NCI-H1092 treated with DMSO at 0.1 percent for 48 hours (cell line): ENCODE measurements at places on chromosomes 1 and 21.

DNA sequence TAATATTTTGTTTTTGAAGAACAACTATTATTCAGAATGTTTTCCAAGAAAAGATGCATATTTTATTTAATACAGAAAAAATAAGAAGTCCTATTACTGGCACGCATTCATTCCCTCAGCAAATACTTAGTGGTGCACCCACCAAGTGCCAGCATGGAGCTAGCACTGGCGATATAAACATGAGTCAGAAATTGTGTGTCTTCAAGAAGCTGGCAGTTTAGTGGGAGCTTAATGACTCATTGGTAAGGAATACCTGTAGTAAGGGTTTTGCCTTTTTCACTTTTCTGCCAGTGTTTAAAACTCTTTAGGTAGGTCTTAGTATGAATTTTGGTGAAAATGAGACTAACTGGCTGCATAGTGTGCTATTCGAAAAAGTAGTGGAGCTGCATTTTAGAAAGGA, 6.3 kb downstream of the MAGI3 start:
- no peak for DNase-seq

GRCh38 chr21:25567472-25567871, 39.8 kb downstream of the MRPL39 start:
- DNase-seq: no peak

DNA sequence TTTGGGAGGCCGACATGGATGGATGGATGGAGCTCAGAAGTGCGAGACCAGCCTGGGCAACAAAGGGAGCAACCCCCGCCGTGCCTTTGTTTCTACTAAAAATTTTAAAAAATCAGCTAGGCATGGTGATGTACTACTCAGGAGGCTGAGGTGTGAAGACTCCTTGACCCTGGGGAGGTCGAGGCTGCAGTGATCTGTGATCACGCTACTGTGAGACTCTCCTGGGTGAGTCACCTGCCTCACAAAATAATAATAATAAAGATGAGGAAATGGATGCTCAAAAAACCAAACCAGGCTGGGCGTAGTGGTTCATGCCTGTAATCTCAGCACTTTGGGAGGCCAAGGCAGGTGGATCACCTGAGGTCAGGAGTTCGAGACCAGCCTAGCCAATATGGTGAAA, 19.2 kb downstream of the DSTYK start:
- no peak for DNase-seq

DNA sequence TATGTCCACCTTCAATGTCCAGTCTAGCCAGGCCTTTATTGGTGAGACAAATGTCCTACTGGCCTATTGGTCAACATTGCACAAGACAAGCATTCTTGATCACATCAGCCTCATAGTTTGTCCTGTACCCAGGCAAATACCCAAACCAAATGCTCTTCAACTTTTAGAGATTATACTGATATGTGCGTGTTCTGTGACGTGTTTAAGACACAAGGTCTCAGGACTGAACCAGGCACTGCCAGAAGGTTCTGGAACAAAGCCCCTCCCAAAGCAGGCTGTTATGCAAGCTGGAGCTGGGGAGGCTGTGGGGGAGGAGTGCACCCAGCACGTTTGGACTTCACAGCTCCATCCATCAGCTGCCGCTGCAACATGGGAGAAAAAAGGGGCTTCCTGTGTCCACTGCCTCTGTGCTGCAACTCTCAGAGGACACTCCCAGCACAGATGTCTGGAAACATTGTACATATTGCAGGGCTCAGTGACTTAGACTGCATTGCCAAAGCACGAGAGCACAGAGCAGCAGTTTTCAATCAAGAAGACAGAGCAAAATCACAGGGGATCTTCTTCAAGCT, 45.9 kb downstream of the NID1 start:
- no peak for DNase-seq

DNA sequence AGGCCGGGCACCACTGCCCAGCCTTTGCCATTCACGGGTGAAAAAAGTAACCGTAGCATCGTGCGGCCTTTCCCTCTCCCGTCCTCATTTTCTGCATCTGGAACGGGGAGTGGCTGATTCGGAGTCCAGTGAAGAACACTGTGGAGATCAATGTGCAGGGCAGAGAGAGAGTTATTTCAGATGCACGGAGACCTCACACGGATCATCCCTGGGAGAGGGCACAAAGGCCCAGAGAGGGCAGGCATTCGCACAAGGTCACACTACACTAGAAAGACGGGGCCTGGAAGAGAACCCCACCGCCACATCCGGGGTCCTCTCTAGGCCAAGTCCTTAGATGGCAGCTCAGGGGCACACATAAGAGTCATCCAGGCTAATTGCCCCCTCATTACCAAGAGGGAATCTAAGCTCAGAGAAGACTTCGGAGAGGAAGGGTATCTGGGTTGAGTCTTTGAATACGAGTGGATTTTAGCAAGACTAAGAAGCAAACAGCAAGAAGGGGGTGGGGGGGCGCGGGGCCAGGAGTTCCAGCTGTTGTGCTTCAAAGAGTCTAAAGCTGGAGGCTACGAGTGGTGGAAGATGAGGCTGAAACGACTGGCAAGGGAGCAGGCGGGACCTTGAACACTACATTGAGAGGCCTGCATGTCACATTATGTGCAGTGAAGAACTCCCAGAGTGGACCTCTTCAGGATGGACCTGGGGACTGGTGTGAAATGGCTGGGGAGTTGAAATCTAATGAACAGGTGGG, 857 bp downstream of the GPX7 start:
- peak; percentile 3 for DNase-seq

- no peak for DNase-seq
Observed at GRCh38 chr1:172960019-172960418, 90.7 kb downstream of the TNFSF18 start.

DNA sequence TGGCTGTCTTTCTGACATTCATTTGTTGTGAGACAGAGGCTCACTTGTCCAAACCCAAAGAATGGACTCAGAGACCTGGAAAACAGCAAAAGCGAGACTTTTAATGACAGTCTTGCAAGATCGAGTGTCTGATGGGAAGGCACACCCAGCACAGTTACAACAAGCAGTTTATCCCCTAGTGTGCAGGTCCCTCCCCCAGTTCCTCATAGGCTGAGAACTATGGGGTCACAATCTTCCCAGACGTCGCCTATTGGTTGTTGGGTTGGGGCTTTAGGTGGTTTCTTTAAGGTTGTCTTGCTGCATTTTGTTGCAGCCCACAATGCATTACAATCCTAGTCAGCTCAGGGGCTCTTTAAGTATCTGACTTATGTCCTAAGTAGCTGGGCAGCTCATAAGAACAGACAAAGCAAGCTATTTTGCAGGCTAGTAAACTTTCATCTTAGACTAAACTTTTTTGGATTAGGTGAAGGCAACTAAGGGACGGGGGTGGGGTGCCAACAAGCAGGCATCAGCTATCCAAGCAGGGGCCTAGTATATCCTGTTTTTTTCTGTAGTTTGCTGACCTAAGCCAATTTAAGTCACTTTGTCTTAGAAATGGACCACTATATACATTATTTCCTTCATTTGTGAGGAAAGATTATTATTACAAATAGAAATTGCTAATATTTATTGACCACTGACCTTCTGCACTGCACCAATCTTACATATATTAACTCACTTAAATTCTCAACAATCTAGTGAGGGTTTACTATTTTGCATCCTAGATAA, 151.8 kb downstream of the SETD4 start:
- no peak for DNase-seq

DNA sequence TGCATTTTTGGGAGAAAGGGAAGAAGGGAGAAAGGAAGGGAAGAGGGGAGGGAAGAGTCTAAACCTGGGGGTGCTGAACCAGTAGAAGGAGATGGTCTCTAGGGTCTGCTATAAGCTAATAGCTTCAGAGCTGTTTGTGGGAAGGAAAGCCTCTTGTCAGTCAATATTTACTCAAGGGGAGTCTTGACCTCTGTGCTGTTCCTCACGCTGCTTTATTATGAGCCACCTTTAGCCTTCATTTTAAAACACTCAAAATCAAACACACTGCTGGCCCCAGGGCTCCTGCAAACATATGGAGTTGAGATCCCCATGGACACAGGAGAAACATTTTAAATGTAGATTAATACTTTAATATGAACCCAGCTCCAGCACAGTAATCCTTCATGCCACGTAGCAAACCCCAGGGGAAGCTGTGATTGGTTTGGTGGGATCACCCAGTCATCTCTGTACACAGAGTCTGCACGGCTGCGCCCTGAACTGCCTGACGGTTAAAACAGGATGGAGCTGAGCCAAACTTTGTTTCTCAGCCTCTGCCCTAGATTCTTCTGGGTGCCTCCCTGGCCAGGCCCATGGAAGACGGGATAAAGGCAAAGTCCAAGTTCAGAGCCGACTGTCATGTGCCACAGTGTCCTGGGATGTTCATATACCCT, 40.2 kb upstream of the VWA5B1 start:
- peak; percentile 95 for DNase-seq

DNA sequence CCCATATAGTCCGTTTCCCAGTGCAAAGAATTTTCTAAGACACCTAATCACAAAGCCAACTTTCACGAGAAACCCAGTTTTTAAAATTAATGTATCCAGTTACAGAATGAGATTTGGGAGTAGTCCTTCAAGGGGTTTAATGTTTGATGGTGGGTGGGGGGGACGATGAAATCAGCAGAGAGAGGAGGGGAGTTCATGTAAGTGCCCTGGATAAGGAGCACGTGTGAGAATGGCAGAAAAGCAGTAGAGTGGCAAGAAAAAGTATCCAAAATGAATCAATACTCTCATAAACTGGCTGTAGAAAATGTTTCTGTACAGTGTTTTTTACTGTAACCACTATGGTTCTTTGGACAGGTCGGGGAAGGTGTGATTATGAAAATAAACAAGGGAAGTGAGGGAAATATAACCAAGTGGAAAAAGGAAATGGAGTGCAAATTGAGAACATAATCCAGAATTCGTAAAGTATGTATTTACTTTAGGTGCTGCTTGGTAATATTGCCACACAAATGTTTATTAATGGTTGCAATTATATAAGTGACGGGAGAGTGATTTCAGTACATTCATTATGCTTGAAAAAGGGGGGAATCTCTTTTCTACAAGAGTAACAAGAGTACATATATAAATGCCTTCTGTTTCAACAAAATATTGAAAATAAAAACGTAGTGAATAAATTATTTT, 118.7 kb upstream of the RRP15 start:
- peak; percentile 9 for DNase-seq

DNA sequence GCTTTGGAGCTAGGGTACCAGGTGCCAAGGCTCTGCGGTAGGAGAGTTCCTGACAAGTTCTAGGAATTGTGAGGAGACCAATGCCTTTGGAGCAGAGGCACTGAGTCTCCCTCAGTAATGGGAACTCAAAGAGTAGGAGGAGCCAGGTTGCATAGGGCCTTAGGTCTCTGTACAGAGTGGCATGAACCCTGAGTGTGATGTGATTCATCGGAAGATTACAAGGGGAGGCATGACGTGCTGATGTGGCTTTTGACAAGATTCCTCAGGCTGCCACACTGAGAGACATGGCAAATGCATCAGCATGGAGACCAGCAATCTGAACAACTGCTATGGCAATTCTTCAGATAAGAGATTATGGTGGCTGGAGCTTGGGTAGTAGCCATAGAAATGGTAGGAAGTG, 94.6 kb upstream of the SLC44A3 start:
- DNase-seq: no peak

- DNase-seq: no peak
Observed at GRCh38 chr1:1603671-1604373, 3.9 kb upstream of the FNDC10 start.

GRCh38 chr1:167737169-167737568, 15.4 kb downstream of the MPZL1 start:
- no peak for DNase-seq

DNA sequence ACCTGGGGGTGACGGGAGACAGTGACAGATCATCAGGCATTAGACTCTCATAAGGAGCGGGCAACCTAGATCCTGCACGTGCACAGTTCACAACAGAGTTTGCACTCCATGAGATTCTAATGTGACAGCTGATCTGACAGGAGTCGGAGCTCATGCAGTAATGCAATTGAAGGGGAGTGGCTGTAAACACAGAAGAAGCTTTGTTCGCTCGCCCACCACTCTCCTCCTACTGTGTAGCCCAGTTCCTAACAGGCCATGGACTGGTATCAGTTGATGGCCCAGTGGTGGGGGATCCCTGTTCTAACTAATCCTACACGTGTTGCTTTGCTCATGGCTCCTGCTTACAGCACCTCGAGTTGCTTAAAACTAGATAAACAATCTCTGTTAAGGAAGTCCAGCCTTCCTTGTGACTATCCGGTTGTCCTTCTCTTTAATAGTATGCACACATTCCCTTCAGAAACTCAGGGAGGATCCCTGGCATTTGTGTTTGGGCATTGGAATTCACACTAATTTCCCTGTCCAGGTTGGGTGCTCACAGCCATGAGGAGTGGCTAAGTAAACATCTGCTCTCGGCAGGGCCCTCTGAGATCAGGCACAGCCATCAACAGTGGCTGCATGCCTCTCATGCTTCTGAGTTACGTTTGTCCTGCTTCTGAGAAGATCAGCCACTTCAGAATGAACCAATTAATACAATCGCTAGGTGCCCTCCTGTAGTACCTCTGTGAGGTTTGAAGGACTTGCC, 21.1 kb upstream of the F3 start:
- DNase-seq: no peak

DNA sequence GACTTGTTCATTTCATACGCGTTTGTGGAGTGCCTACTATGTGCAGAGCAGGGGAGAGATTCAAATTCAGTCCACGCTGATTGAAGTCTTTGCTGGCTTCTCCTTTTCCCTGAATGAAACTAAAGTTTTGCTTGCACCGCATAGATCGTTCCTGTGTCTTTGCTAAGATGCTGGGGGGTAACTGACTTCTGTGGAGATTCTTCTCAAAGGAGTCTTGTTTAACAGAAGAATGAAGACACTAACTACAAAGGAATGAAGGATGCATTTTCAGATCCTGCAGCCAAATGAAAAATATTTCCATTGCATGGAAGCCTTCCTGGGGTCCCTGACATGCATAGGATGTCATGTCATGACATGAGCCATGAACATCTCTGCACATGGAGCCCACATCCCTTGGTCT, 26.9 kb upstream of the H6PD start:
- no peak for DNase-seq

DNA sequence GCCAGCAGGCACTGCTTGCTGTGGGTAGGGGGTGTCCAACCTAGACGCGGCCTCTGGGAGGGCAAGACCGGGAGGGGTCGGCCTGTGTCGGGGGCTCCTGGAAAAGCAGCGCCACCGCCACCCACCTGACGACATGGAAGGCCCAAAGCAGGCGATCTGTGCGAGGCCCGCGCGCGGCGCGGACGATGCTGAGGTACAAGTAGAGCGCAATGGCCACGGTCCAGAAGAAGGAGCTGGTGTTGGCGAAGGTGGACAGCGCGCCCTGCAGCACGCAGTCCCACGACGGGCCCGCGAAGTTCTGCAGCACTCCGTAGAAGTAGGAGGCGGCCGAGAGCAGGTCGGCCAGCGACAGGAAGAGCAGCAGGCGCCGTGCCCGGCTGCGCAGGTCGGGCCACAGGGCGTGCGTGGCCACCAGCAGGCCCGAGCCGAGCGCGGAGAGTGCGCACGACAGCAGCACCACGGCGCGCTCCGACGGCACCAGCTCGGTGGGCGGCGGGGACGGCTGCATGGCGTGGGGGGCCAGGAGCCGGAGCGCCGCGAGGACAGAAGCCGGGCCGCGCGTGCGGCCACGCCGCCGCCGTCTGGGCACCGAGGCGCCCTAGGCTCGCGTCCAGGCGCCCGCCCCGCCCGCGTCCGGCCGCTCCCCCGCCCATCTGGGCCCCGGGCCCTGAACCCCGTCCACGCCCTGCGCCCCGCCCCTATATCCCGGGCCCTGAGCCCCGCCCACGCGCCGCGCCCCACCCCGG, at the start of gene GPR157:
Gene GPR157, minus strand, starts transcription at position 583 of the 746 bp plus-strand sequence. Its CDS starts 75 bp downstream, at position 508.
- DNase-seq: no peak
